Bronchus fibroblast of lung (primary cell): ENCODE measurements at places on chromosomes 3 and 15. TPM values are rescaled to one million over a fixed set of nuclear protein-coding genes. Genes with fewer than 3 reads are reported as not detected.

The TICRR gene
- total RNA-seq: 8.0 and 10.3 TPM in 2 replicates

The WDR72 gene
- total RNA-seq: under 0.01 TPM in 1 of 2 replicates, not detected in the other

The ZBED2 gene
- not detected in 2 replicates for total RNA-seq

The MTHFS gene
- 10.8 and 14.3 TPM in 2 replicates for total RNA-seq

The GAP43 gene
- total RNA-seq: 0.45 and 0.50 TPM in 2 replicates

The SLC15A2 gene
- 0.15 and 0.17 TPM in 2 replicates for total RNA-seq

The NXPE3 gene
- total RNA-seq: 18.0 and 22.3 TPM in 2 replicates

The ANKRD34C gene
- not detected in 2 replicates for total RNA-seq

The SMCO1 gene
- total RNA-seq: 0.15 and 0.34 TPM in 2 replicates

The TMEM212 gene
- not detected in 2 replicates for total RNA-seq

The CADM2 gene
- 0.15 TPM in 1 of 2 replicates, not detected in the other for total RNA-seq

The MEIS2 gene
- 23.6 and 25.4 TPM in 2 replicates for total RNA-seq

The IL16 gene
- total RNA-seq: 0.34 and 1.0 TPM in 2 replicates

The GATM gene
- 0.15 TPM in 1 of 2 replicates, not detected in the other for total RNA-seq

The ISLR2 gene
- not detected in 2 replicates for total RNA-seq

The ZNF660 gene
- total RNA-seq: 1.2 and 1.5 TPM in 2 replicates

The ALG1L2 gene
- total RNA-seq: not detected in 2 replicates

The GPX1 gene
- 639 and 677 TPM in 2 replicates for total RNA-seq

The RBP2 gene
- not detected in 2 replicates for total RNA-seq

The SLC22A13 gene
- not detected in 2 replicates for total RNA-seq

The KNL1 gene
- 15.5 and 21.4 TPM in 2 replicates for total RNA-seq

The HMCES gene
- total RNA-seq: 24.5 and 29.1 TPM in 2 replicates

The FETUB gene
- total RNA-seq: not detected in 2 replicates

The TNIK gene
- 3.0 and 4.0 TPM in 2 replicates for total RNA-seq

The PPP2R3A gene
- total RNA-seq: 9.8 and 10.1 TPM in 2 replicates

The MCF2L2 gene
- total RNA-seq: 0.74 and 3.2 TPM in 2 replicates

The NMNAT3 gene
- 0.84 and 1.8 TPM in 2 replicates for total RNA-seq

The GOLGA8G gene
- not detected in 2 replicates for total RNA-seq

The ZSCAN2 gene
- total RNA-seq: 12.8 and 13.2 TPM in 2 replicates

The FMN1 gene
- 4.6 and 6.7 TPM in 2 replicates for total RNA-seq

The CHRNA3 gene
- total RNA-seq: not detected in 2 replicates

The PP2D1 gene
- not detected in 2 replicates for total RNA-seq

The TF gene
- not detected in 2 replicates for total RNA-seq

The ARPIN gene
- total RNA-seq: 12.5 and 14.8 TPM in 2 replicates

The CKMT1B gene
- not detected in 2 replicates for total RNA-seq

The MME gene
- total RNA-seq: 146 and 154 TPM in 2 replicates
